ENCODE measurements at places on chromosomes 5 and 9. TPM values are rescaled to one million over a fixed set of nuclear protein-coding genes. Genes with fewer than 3 reads are reported as not detected.

Gene SLC4A9
- total RNA-seq: not detected

- H3K27me3 ChIP-seq: no peaks in the 10 kb centered on the region
- H3K27ac ChIP-seq: peak overlapping the region; percentile 67
- peak; percentile 88 for DNase-seq
- no peaks in the 10 kb centered on the region for H3K36me3 ChIP-seq
- peaks cover 90% of the 10 kb centered on the region for H3K4me1 ChIP-seq
- H3K4me3 ChIP-seq: peak overlapping the region; percentile 33
These were observed 13.1 kb downstream of the DIAPH1 start for GRCh38 chr5:141605523-141606277.

DNA sequence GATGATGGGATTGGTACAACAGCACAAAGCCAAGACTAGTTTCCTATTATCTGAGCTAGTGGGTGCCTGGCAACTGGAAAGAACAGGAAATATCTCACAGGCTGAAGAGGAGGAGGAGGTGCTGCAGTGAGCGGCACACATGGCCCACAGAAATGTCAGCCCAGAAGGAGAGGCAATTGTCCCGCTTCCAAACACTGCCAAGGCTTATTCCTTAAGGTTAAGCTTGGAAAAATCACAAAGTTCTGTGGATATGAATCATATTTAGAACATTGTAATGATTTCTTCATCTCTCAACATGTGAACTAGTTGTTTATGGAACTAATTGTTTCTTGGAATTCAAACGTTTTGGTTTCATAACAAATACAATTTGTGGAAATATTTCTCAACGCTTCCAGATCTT, 1019.5 kb upstream of the SEMA6A start:
- H3K4me3 ChIP-seq: no peak overlapping the region
- no peaks in the 10 kb centered on the region for H3K36me3 ChIP-seq
- no peak for DNase-seq
- no peaks in the 10 kb centered on the region for H3K4me1 ChIP-seq

- no peaks in the 10 kb centered on the region for H3K4me1 ChIP-seq
- no peaks in the 10 kb centered on the region for H3K27me3 ChIP-seq
- no peak overlapping the region for H3K27ac ChIP-seq
- DNase-seq: no peak
- no peak overlapping the region for H3K4me3 ChIP-seq
These were observed 124.6 kb downstream of the ACER2 start for GRCh38 chr9:19533373-19533772.

GRCh38 chr5:146137967-146138403, 32.6 kb upstream of the PLAC8L1 start:
- no peak overlapping the region for H3K4me3 ChIP-seq
- no peaks in the 10 kb centered on the region for H3K4me1 ChIP-seq
- no peak overlapping the region for H3K27ac ChIP-seq
- DNase-seq: no peak

Measured in CD8-positive, alpha-beta memory T cell (primary cell).